HEK293T (cell line): ENCODE measurements at places on chromosomes 7 and 10.

DNA sequence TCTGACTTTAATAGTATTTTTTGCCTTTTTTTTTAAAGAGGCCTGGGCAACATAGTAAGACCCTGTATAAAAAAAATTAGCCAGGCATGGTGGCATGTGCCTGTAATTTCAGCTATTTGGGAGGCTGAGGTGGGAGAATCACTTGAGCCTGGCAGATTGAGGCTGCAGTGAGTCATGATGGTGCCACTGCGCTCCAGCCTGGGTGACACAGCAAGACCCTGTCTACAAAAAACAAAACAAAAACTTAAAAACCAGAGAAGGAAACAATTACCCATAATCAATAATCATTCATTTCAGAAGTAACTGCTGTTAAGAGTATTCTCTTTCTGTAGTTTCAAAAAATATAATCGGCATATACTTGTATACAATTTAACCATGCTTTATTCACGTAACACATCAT lies 28.0 kb downstream of the VPS26A start:
- DNase-seq = no peak

DNA sequence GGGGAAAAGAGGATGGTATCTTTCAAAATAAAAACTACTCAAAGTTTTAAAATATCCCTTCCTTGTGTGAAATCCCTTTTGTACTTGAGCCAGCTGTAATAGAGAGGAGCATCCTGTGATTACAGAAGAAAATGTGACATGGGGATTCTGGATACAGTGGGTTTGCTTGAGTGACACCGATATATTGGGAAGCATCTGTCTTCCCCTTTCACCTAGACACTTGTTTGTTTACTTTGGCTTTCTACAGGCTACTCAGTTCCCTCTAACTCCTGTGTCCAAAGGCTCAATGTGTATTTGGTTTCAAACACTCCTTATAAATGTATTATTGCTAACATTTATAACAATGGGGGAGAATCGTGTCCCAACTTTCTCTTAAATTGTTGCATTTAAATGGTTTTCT lies 24.4 kb downstream of the CPED1 start:
- no peak for DNase-seq

DNA sequence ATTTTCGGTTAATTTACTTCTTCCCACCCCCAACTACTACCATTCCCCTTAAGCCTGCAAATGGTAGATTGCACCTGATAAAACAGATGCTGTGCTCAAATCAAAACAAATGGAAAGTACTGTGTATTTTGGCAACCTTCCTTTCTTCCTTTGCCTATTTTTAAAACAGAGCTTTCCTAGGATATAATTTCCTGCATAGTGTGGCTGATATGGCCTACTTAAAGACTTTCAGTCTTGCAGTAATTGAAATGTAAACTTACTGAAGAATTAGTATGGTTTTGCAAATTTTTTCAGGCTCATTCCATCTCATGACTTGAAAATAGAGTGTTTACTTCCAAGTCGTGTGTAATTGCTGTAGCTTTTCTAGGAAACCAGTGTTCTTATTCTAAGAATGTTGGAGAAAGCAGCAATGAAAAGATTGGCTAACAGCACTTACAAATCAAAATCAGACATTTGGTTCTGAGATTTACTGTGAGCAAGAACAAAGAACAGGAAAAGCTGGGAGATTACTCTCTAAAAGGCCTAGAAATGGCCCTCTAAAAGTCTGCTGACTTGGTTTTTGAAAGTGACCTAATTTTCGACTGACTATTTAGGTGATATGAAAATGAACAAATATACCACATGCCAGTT lies 52.0 kb downstream of the REEP3 start:
- DNase-seq = no peak

GRCh38 chr10:89468191-89468965 lies 54.0 kb downstream of the IFIT5 start:
- DNase-seq = no peak

DNA sequence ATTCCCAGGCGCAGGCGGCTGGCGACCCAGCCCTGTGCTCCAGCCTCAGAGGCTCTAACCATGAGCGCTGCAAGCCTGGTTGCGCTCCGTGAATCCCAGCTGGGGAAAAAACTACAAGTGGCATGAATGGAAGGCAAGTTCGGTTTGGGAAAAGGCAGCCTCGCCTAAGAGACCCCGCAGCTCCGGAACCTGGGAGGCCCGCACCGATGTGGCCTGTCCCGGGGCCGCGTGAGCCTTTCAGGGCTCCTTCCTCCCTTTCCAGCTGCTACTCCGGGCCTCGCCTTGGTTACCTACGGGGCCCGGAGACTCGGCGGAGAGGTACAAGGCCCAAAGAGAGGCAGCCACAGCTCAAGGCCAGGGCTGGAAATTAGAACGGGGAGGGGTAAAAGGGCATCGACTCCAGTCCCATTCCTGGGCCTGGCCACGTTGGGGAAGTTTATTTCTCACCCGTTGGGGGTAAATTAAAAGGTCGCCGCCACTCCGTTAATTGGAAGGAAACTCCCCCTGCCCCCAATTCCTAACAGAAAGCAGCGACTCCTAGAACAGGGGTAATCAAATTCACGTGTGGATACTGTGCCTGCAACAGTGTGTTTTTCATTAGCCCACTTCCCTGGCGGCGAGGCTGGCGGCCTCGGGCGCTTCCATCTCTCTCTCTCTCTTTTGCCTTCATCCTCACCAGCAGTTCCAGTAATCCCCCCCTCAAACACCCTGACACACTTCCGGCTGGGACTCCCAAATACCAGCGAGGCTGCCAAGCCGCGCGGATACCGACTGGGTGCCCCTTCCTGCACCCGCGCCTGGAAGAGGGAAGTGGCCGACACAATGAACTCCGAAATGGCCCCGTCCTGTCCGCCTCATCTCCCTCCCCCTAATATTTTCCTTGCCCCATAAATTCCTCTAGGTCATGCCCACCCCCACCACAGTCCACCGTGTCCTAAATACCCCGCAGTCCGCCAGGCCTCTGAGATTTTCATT lies 1.5 kb upstream of the HOXA9 start:
- no peak for DNase-seq
